A549 (cell line): ENCODE measurements at places on chromosomes 11 and 22.

- DNase-seq, result no peak
Observed at GRCh38 chr11:104858882-104859775, 39.1 kb downstream of the CASP12 start.

DNA sequence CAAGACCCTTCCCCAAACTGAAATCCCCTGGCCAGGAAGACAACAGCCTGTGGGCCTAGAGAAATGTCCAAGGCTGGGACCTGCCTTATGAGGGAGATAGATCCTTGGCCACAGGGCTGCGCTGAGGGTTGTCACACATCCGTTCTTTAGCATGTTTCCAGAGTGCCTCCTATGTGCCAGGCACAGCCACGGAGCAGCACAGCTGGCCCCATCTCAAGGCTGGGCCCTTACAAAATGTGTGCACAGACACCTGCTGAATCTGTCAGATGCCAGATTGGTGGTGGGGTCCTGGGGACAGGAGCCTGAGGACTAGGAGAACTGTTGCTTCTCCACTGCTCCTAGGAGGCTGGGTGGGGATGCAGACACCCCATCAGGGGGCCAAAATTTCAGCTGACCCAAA, 11.2 kb downstream of the GRIK4 start:
- no peak for DNase-seq

DNA sequence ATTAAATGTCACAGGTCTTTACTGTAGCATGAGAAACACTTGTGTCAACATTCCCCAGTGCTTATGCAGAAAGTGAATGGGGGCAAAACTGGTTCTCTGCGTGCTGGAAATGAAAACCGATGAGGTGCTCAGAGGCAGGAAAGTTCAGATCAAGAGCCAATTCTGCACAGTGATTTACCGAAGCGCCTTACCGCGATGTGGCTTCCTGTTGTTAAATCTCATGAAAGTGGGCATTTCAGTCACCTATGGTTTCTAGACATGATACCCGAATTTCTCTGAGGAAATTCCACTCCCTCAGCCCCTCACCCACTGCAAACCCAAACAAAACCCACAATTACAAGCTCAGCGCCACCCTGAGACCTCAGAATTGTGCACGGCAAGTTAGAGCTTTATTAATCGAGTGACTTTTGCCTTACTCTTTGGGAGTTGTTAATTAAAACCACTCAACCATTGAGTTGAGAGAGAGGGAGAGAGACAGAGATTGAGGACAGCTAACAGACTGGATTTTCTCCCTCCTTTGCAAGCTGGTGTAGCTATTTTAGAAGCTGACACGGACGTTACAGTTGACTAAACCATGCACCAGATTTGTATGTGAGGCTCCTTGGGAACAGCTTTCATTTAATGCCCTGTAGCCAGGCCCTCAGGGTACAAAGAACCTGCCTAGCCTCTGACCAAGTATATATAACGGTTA, 196.4 kb downstream of the DBX1 start:
- no peak for DNase-seq

DNA sequence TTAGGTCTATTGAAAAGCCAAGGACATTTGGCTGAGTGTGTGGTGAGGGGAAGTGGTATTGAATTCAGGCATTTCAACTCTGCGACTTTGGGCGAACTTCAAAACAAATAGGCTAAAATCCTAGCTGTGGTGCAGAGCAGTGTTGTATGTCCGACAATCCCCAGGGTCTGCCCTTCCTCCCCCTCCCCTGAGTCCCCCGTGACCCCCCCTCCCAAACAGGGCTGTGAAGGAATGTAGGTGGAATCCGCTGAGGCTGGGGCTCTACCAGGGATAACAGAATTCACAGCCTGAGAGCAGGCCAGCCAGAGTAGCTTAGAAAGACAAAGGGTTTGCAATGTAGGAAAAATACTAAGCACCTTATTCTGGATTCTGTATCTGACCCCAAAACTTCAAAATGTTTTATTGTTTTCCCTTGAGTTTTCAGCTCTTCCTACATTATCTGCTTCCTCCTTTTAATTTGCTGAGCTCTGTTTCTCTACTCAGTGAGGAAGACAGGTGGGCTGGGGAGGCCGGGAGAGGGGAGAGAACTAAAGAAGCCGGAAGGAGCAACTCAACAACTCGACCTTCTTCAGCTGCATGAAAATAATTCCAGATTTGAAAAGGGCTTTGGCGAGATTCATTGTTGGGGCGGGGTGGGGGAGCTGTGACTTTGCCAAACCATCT, 315.2 kb downstream of the BLID start:
- no peak for DNase-seq

DNA sequence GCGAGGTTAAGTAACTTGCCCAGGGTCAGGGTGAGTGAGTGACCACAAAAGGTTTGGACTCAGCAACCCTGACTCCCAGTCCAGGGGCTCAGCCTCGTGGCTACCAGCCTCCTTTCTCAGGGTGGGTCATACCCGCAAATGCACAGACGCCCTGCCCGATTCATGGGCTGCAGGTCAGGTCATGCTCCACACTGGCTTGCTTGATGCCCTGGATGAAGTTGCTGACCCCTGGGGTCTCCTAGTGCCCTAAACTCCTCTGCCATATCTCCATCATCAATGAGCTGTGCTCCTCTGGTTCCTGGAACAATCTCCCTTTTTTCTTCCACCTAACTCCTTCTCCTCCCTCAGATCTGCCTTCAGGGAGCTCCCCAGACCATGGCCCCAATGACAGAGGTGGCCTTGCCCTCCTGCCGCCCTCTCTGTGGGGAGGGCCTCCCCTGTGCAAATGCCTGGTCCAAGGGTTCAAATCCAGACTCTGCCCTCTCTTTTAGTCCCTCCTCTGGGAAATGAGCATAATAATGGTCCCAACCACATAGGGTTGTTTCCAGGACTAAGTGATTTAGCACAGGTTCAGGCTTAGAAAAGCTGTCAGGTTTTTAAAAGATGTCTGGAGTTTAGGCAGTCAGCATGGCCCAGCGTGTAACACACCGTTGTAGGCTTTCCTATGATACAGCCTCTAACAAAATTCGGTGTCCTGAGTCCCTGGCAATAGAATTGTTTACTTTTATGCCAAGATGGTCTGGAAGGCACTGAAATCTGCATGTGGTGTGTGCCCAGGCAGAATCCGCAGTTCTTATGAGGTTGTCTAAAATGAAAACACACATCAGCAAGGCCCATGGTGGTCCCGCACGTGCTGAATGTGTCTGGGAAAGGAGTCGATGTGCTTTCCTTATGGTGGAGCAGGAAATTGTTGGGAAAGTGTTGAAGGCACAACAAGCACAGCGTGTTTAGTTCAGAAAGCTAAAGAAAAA, 63.6 kb downstream of the CD82 start:
- DNase-seq, result no peak
